Activated CD4-positive, alpha-beta T cell treated with anti-CD3 and anti-CD28 coated beads, Interleukin-2, amount 10 ng/mL, durations not matched to agents 7 days and 5 days (primary cell): ENCODE measurements at places on chromosomes 16 and 17.

DNA sequence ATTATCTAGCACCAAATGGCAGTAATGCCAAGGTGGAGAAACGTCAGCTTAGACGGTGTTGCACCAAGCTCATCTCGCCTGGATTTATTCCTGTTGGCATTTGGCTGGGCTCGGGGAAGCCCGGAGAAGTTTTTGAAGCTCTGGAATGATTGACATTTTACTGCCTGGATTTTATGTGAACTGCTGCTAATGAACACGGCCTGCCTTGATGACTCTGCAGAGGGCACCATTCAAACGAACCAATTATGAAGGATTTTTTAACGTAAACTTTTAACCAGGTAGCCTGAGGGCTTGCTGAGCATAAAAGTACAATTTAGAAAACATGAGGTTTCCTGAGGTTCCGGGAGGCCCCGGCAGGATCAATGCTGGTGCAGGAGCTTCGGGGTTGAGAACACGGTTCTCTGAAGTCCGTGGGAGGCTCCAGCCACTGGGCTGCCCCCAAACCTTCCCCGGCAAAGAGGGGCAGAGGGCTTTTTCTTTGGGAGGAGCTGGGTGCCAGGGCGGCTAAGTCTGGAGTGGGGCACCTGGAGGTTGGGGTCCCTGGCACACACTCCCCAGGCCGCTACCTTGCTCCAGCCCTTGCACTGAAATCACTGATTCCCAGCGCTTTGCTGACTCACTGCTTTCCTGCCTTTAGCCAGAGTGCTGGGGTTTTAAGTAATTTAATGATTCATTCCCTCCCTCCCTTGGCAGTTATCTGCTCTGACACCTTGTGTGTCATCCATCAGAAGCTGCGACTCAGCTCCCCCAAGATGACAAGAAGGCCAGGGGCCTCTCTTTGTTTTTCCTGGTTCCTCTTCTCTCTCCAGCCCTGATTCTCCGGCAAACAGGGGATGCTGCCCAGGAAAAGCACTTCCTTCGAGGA is 161.2 kb upstream of the IRX3 start:
- DNase-seq: no peak

DNA sequence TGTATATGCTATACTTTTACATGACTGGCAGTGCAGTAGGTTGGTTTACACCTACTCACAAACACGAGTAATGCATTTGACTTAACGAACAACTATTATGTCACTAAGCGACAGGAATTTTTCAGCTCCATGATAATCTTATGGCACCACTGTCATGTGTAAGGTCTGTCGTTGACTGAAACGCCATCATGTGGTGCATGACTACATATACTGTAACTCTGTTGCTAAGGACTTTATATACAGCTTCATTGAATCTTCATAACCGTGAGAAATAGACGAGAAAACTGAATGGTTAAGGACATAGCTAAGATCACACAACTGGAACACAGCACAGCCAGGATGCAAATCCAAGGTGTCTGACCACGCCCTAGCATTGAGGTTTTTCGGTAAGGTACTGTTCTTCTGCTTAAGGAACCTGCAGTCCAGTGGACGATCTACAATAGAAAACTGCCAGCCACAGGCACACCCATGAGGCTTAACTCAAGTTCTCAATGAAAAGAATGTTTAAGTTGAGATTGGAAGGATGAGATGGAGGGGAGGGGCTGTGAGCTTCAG is 3.3 kb downstream of the CFAP20 start:
- DNase-seq: no peak

DNA sequence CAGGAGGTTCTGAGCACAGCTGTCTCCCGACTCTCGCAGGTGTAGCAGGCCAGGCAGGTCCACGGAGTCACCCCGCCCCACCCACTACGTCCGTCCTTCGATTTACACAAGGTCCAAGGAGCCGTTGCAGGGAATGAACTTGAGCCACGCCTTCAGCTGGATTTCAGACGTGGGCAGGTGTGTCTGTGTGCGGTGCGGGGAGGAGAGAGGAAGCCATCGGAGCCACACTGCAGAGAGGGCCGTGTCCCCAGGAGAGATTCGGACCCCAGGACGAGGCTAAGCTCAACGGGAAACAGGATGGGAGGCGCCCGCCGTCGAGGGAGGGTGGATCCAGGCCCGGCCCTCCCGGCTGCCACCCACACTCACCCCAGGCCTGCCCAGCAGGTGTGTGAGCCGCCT is 50.3 kb downstream of the RPH3AL start:
- no peak for DNase-seq

DNA sequence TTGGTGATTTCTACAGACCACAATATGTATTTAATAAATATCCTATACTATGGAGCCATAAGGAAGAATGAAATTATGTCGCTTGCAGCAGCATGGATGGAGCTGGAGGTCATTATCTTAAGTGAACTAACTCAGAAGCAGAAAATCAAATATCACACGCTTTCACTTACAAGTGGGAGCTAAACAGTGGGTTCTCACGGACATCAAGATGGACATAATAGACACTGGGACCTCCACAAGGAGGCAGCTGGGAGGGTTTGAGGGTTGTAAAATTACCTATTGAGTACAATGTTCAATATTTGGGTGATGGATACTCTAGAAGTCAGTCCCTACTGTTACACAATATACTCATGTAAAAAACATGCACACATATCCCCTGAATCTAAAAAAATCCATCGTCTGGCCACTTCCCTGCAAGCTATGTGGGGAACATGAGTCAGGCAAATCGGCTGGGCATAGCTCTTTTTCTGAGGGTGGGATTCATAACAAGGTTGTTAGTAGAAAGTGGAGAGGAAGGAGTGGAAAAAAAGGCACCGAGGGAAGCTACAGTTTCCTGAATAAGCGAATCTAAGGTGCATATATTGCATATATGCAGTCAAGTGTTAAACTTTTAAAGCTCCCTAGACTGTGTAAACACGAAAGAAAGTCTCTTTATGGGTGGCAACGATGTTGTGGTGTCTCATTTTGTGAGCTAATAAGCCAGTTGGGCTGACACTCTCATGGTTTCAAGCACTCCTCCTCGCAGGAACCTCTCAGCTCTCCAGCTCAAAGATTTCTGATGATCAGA is 135.2 kb upstream of the CPHXL start:
- DNase-seq: no peak

GRCh38 chr16:57284209-57284951 is at the start of gene PLLP:
TSS of gene PLLP (minus strand) at chr16:57284672. CDS start at chr16:57284540, 132 bp downstream.
- DNase-seq: peak; percentile 30

DNA sequence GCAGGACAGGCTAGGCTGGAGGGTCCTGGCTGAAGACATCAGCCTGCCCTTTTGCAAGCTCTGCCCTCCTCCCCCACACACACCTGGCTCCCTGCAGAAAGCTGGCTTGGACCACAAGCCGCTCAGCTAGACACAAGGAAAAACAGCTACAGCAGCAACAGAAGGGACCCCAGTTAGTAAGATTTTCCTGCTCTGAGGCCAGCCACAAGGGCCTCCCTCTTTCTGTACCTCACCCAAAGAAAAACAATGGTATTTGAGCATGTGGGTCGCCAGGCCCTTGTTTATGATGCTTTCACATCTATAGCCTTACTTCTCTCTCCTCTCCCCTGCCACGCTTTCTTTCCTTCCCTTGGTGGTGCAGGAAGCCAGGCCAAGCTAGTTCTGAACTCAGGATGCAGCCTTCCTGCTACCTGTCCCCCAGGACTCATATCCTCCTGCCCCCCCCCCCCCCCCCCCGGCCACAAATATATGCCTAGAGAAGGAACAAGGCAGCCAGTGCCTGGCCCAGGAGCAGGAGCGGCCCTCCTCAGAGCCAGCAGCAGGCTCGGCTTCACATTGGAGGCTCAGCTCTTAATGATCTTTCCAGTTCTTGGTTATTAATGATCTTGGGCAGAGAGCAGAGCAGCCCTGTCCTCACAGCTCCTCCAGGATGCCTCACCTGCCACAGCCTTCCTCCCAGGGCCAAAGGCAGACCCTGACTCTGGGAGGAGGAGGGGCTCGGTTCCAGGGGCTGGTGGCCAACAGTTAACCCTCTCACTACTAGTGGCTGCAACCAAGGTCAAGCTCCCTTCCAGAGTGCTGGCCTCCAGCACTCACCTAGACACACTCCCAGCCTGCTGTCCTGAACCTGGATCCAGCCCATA is 19.5 kb downstream of the GRIN2C start:
- DNase-seq: no peak

GRCh38 chr17:78737332-78737731 is 44.7 kb downstream of the CYTH1 start:
- DNase-seq: no peak

- no peak for DNase-seq
These were observed 186.3 kb upstream of the SOX9 start for GRCh38 chr17:71934520-71934919.

- DNase-seq: no peak
These were observed 3.3 kb upstream of the ABCC3 start for GRCh38 chr17:50631195-50631907.

DNA sequence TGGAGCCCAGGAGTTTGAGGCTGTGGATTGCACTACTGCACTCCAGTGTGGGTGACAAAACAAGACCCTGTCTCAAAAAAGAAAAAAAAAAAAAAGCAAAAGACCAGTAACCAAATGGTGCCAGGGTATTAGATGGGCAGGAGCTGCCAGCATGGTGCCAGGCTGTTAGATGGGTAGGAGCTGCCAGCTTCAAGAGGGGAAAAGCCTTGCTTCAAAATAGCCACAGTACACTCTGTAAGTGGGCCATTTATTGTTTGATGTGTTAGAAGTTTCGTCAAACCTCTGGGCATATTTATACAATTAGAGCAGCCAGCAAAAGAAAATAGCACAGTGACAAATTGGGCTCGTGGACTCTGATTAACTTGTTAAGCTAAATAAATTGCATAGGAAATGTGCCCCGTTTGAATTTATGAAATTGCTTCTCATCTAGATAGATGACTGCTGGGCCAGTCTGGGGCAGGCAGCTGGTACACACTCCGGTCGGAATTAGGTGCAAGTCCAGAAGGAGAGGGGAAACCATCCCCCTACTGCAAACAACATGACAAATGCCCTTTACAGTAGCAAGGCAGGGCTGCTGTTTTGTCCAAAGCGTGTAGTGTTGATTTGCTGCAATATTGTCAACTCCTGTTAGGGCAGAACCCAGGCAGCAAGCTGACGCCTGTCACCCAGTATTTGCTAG is 126.3 kb upstream of the IRX3 start:
- no peak for DNase-seq

GRCh38 chr17:46264456-46265198 is 30.3 kb upstream of the LRRC37A start:
- DNase-seq: no peak

DNA sequence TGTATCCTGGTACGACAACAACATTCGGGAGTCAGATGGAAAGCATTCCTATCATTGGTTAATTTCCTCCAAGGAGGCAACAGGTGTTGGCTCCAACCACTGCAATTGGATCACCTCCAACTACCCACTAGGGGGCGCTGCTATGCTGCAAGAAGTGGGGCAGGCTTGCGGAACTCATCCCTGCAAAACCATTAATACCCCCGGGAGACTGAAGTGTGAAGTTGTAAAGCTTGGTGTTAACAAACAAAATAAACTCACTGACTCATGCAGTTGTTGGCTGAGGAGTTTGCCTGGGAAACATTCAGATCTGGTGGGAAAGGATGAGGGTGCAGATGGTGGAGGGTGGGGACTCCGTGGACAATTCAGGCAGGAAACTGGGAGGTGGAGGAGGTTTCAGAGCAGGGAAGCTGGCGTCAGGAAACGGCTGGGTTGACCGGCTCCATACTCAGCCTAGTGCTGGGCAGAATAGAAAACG is 84.9 kb downstream of the HS3ST2 start:
- peak; percentile 52 for DNase-seq

DNA sequence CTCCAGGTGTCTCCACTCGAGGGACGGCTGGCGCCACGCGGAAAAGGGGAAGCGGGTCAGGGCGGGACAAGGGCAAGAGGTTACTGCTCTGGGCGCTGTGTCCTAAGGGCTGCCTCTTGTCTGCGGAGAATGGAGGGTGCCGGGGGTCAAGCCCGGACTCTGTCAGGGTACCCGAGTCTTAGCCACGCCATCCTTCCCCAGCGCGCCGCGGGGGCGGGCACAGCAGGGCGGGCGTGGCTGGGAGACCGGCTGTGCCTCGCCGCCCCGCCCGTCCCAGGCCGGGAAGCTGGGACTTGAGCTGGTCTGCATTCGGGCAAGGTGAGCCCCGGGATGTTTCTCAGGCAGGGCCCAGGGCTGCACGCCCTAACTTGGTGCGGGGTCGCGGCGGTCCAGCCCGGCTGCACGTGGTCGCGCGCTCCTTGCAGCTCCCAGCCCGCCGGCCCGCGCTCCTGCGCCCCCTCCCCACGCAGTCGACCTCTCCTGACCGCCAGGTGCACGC is 6.2 kb upstream of the ACTG1 start:
- no peak for DNase-seq

DNA sequence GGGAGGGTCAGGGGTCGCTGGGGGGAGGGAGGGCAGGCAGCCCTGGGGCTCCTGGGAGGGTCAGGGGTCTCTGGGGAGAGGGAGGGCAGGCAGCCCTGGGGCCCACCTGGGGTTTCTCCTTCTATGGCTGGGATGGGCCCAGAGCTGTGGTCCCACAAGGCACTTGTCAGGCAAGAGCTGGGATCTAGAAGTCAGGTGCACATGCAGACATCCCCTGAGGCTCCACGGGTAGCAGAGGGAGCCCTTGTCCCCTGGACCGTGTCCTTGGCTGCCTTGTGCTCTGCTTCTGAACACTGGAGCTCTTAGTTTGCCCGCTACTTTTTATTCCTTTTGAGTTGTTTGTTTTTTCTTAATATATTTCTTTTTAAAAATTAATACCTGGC is 1.8 kb downstream of the TUBB3 start:
- DNase-seq: no peak

GRCh38 chr17:60231234-60231633 is 81.5 kb downstream of the CA4 start:
- peak; percentile 9 for DNase-seq

GRCh38 chr17:1180958-1181752 is 1.4 kb upstream of the ABR start:
- DNase-seq: no peak
